ENCODE measurements at places on chromosomes 1 and 21.

DNA sequence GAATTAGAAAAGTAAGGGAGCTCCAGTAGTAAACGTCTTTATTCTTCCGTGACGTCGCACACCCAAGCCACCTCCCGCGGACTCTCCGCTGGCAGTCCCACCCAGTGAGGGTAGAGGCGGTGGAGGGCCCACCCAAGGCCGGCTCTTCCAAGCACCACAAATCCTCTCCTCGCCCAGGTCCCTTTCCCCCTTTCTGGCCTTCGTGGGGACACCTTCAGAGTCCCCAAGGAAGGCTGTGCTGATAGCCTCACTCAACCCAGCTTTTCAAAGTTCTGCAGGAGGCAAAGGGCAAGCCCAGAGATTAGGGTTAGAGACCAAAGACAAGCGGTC is 349 bp upstream of the GPN2 start:
- DNase-seq = no peak

DNA sequence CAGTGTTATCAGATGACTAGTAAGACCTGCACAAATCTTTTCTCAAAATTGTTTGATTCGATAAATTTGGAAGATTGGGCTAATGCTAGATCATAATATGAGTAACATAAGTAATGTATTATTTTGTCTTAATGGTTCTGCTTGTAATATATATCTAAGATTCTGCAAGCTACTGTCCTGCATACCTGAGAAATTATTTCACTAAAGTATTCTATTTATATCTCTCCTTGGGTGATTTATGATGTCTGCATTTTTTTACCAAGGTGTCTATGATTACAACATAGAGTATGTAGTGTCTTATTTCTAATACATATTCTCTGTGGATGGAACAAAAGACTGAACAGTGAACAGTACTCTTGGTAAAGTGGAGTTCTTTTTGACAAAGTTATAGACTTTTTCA is 166.6 kb downstream of the CLEC20A start:
- no peak for DNase-seq

- no peak for DNase-seq
Measured at GRCh38 chr1:207097871-207098324, 6.1 kb upstream of the C4BPA start.

GRCh38 chr1:244214009-244214967 is 163.2 kb downstream of the ZBTB18 start:
- peak; percentile 94 for DNase-seq

DNA sequence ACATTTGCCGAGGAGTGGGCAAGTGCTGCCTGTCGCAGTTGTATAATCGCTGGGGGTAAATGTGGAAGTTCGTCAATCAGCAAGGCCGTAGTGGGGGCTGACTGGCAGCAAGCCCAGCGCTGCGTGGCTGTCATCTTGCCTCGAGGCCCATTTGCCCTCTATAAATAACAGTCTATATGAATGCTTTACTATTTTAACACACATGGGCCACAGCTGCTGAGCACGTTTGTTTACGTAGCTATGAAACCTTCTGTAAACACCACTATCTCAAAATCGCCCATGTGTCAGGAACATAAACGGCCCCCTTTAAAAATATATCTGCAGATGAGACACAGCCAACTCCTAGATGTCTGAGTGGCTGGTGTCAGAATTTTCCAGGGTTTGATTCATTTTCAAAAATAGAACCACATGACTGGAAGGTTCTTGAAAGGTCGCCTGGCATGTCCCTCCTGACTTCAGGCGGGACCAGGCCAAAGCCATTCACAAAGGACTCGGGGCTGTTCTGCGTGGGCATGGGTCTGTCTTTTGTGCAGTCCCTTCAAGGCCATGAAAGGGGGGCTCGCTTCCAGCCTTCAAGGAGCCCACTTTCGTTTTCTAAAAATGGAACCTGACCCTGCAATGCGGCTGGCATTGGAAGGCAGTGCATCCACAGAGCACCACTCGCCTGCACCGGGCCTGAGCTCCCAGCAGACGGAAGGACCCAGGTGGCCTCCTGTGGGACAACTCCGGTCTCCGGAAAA is 205.5 kb downstream of the KCNJ6 start:
- DNase-seq = peak; percentile 92

- no peak for DNase-seq
Measured at GRCh38 chr1:228333739-228334115, 72.9 kb downstream of the TRIM11 start.

DNA sequence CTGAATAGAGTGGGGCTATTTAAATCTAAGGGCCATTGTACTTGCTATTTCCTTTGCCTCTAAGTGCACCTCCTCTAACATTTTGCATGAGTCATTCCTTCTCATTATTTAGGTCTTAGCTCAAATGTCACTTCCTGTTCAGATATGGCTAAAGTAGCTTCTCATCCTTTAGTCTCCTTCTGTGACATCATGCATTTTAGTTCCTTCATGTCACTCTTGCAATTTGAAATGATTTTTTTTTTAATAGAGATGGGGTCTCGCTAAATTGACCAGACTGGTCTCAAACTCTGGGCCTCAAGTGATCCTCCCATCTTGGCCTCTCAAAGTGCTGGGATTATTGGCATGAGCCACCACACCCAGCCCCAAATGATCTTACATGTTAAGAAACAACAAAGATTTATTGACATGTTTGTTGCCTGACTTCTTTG is 6.6 kb downstream of the TBX19 start:
- DNase-seq = peak; percentile 28

- no peak for DNase-seq
Measured at GRCh38 chr1:83967336-83967735, 31.6 kb downstream of the TTLL7 start.

- no peak for DNase-seq
Measured at GRCh38 chr21:33834801-33835500, 80.7 kb downstream of the ATP5PO start.

DNA sequence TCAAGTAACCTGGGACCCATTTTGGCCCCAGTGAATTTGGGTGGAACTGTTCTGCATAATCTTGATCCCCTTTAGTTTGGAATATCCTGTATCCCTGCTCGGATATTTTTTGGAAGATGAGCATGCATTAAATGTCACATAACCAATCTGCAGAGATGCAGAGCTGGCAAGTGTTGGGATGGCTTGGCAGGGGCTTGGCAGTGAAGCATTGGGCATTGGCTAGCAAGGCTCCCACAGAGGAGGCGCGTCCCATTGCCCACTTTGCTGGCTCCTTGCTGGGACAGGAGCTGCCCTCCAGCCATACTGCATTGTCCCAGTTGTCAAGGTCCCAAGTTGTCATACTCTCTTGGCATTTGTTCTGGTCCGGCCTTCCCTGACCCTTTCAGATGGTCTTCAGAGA is 29.9 kb downstream of the LAMC2 start:
- no peak for DNase-seq

- DNase-seq = no peak
Measured at GRCh38 chr1:71853360-71853759, 429.0 kb downstream of the NEGR1 start.

DNA sequence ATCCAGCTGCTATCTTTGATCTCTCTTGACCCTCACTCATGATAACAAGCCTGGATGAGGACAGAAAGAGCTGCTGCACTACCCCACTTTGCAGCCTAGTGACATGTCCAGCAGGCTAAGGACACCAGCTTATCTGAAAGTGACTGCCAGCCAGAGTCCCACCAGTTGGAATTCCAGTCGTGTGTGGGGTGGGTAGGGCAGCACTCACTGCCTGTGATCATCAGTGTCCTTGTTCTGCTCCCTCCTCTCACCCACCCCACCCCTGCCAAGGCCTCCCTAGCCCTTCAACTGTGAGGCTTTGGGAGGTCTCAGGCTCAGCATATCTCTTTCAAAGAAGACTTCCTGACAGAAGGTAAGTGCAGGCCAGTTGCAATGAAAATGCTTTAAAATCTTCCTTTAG is 15.5 kb upstream of the NMNAT2 start:
- no peak for DNase-seq

GRCh38 chr1:159653201-159653600 is 61.2 kb downstream of the CRP start:
- no peak for DNase-seq

DNA sequence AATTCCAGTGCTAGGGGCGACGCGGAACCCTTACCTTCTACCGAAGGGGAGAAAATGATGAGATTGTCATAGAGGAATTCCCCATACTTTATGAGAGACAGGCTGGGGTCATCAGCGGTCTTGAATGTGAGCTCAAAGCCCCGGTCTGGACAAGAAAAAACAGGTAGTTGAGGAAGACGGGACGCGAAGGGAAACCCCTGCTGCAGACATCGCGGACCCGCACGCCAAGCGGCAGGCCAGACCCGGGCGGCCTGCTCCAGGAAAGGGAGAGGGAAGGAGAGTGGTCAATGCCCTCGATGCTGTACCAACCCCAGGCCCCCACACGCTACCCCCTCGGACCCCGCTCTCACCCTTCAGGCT is 342 bp downstream of the DDOST start:
- DNase-seq = no peak

DNA sequence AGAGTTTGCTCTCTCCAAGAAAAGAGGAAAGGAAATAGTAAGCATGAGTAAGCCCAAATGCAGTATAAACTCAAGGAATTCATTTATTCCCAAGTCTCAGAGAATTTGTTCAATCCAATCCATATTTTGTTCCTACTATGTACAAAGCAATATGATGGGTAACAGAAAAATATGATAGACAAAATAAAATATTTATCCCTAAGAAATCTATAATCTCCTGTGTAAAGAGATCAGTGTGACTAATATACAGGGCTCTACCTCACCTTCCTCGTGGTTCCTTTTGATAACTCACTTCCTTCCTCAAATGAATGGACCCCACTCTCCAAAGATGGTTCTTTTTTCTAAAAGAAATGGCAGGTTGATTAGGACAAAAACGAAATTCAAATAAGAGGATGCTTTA is 7.6 kb downstream of the CLSPN start:
- no peak for DNase-seq

GRCh38 chr1:68028566-68028965 is 21.9 kb downstream of the DIRAS3 start:
- no peak for DNase-seq

- no peak for DNase-seq
Measured at GRCh38 chr1:44366371-44366975, 11.4 kb upstream of the ERI3 start.

GRCh38 chr1:16111771-16112595 is 38.5 kb upstream of the FAM131C start:
- DNase-seq = peak; percentile 68

DNA sequence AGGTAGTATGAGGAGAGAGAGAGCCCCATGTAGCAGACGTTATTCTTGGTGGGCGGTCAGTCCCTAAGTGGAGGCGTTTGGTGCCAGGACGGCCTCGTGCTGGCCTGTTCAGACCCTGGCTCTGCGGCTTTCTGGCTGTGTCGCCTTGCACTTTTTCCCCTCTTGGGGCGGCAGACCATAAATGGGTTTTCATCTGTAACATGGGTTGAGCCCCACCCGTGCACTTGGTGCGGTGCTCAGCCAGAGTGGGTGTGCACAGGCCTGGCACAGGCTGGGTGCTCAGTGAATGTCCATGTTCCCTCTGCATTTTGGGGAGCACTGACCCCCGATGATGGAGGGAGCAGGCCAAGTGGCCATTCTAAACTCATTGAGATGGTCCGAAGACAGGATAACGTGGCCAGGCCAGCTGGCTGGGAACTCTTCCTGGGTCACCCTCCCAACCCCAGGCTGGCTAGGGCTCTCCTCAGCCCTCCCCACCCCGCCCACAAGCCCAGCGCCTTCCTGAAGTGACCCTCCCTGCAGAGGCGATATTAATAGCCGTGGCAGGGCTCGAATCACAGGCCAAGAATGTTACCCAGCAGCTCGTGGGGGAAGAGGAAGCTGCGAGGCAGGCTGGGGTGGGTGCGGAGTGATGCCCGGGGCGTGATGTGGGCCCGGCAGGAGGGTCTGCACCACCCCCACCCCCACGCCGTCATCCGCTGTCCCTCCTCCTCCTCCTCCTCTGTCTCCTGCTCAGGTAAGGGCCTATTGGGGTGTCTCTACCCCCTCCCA is 78.5 kb downstream of the ARHGEF10L start:
- DNase-seq = peak; percentile 12

DNA sequence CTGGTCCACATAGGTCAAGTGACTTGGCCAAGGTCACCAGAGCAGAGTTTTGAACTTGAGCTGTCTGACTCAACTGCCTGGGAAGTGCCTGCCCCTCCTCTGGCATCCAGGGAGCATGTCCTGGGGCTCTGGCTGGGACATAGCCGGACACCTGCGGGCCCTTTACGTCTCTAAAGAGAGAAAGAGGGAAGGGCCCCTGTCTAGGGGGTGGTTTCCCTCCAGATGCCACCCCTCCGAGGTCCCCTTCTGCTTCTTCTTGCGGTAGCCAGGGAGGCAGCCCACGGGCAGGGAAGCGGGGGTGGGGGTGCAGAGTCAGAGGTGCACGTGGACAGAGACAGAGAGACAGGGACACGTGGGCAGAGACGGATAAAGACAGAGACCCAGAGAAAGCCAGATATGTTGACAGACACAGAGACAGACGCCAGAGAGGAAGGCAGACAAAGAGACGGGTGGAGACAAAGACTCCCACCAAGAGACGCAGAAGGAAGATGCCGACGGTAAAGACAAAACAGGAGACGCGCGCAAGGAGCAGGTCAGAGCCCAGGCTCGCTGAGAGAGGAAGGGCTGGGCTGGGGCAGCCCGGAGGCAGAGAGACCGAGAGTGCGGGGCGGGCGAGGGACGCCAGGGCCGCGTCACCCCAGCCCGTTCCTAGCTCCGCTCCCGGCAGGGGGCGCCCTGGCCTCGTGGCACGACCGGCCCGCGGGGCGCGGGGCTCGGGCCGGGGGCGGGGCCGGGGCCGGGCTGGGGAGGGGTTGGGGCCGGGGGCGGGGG is 458 bp upstream of the ALPL start:
- peak; percentile 49 for DNase-seq

GRCh38 chr1:170310014-170310405 is 164.3 kb downstream of the NTMT2 start:
- DNase-seq = no peak

DNA sequence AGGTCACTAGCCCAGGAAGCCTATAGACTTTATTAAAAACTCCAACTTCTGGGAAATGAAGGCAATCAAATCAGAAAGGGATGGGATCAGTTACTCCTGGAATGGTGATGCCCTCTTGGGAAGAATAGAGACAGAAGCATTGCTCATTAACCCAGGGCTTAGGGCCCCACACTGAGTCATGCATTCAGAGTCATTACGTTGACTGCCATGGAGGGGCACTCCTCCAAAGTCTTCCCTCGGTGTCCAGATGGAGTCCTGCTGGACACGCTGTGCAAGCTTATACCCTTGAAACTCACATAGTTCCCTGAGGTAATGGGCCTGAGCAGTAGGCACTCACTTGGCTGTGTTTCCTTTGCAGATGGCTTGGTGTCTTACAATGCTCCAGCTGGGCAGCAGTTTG is 35.2 kb upstream of the HSD17B7 start:
- no peak for DNase-seq

DNA sequence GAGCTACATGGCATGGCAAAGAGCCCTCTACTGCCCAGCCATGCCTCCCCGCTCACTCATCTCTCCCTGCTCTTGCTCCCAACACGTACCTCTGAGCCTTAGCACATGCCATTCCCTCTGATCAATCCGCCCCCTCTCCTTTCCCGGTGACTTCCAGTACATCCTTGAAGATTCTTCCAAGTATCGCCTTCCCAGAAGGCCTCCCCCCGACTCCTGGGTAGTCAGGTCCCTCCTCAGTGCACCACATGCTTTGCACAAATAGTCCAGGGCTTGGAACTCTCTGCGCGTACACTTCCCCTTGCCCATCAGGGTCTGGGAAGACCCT is 77.0 kb upstream of the IFFO2 start:
- no peak for DNase-seq

GRCh38 chr21:35159881-35160280 is 110.8 kb upstream of the RUNX1 start:
- DNase-seq = peak; percentile 68

- DNase-seq = peak; percentile 46
Measured at GRCh38 chr1:47881505-47882442, 115.4 kb downstream of the TRABD2B start.

All from fibroblast of villous mesenchyme (primary cell).